ENCODE measurements at places on chromosomes 7 and 10.

- no peak for DNase-seq
Observed at GRCh38 chr10:109967739-109968088, 40.1 kb upstream of the ADD3 start.

- DNase-seq = no peak
Observed at GRCh38 chr7:129776362-129776722, 164.8 kb downstream of the NRF1 start.

GRCh38 chr10:178208-178607 is 43.0 kb downstream of the ZMYND11 start:
- DNase-seq = no peak

- no peak for DNase-seq
Observed at GRCh38 chr10:128686630-128687278, 560.5 kb upstream of the MKI67 start.

- DNase-seq = no peak
Observed at GRCh38 chr7:157096286-157097055, 42.3 kb upstream of the UBE3C start.

- no peak for DNase-seq
Observed at GRCh38 chr7:23892019-23892418, 182.0 kb downstream of the STK31 start.

DNA sequence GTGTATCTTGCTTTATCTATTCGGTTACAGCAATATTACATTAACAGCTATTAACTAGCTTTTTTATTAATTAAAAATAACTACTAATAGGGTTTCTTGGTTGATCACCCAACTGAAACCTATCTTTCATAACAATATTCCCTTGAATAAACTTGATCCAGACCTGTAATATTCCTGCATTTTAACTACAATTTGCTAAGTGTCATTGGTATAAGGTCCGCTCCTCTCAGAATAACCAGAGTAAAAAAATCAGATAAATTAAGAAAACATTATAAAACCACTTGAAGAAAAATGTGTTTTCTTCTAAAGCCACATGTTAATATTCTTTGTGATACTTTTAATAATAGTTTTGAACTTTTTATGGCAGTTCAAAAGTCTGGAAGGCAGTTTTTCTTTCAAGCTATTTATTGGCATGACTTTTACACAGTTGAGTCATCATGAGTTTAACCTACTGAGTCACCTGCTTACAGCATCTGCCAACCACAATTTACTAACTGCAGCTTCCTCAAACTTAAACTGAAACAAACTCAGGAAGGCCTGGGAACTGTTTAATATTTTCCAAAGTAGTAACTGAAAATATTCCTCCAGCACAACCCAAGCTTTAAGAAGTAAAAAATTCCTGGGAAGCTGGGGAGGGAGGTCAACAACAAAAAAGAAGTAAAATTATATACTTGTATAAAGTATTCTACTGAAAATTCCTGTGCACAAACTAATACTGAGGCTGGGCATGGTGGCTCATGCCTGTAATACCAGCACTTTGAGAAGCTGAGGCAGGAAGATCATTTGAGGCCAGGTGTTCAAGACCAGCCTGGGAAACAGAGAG is 103.2 kb downstream of the NRBF2 start:
- no peak for DNase-seq

DNA sequence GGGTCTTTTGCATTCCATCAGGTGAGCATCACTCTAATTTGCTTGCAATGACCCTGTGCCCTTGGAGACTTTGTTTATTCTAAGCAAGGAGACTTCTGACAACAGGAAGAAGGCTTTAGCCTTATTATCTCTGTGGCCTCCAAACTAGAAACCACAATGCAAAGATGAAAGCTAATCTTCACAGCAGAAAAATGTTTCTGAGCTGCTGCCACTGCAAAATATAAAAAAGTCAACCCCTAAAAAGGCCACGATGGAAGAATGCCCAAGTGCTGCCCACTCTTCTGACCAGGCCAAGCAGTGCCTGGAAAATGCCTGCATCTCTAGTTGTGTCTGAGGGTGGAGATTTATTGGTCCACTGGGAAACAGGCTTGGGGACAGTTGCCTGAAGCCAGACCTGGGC is 299.9 kb downstream of the C7orf25 start:
- no peak for DNase-seq

GRCh38 chr10:127462643-127463295 is 86.3 kb upstream of the NPS start:
- DNase-seq = no peak

GRCh38 chr7:104005197-104005596 is 15.7 kb upstream of the RELN start:
- DNase-seq = no peak

DNA sequence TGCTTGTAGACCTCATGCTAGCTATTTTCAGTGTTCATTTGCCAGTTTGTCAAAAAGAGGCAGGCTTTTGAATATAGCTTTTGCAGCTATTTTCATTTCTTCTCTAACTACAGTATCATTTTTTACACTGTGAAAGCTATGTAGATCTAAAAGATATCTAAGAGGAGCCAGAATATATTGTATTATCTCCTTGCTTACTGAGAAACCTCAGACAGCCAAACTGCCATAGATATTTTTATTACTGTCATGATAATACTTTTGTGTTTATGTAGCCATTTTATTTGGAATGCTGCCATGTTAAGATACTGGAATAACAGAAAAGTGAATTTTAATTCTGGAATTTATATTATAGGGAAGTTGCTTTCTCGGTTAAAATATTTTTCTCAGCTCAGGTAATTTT is 37.2 kb downstream of the ANKIB1 start:
- DNase-seq = no peak

DNA sequence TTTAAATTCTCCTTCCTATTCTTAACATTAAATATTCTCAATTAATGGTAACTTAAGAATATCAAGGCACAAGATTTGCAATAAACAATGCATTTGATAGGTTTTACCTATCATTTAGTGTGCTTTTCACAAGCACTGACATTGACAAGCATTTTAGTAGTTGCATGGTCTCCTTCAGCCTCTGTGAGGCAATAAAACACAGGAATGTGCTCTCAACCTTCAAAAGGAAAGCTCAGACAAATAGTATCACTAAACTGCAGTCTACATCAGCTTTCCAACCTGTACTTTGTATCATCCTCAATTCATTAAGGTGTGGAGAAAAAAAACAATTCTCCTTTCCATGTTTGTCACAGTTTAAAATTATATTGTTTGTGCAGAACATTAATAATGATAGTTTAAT is 51.1 kb upstream of the TSPAN13 start:
- no peak for DNase-seq

DNA sequence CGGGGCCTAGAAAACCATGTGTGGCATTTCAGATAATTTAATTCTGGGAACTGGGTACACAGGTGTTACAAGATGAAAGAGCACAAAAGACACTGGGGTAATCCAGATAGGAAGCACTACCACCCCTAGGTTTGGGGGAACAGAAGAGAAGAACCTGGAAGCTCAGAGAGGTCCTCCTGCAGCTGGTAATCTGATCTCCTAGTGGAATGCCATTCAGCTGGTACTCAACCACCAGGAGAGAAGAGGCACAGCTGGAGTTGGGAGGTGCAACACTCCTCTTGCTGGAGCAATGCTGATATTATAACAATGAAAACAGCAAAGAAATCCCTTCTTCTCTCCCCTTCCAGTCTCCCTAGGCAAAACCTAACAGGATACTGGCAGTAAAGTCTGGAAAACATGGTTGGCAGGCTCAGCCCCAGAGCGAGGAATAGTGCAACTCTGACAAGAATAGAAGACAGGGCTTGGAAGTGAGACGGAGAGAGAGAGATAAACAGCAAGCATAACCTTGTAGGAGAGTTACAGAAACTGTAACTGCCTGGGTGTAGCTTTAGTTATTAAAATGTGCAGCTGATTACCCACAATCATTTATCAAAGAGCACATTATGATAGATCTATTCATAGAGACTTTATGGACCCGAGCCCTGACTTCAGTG is 35.0 kb downstream of the NRF1 start:
- DNase-seq = no peak

- no peak for DNase-seq
Observed at GRCh38 chr10:103812432-103812831, 42.9 kb downstream of the SH3PXD2A start.

DNA sequence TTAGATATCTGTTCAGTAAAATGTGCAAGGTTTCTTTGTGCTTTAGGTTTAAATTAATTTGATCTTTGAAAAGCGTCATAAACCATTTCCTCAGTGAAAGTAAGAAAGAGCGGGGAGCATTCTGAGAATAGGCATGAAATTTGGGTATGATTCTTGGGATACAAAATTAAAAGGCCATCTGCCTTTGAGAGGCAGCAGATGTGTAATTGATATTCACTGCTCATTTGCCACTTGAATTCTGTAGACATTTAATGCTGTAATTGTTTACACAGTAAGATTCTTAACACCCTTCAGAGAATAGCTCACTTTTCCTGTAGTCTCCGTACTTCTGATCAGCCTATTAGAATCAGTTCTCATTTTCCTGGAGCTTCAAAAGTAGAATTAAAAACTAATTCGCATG is 18.7 kb downstream of the FRMD4A start:
- peak; percentile 49 for DNase-seq

- no peak for DNase-seq
Observed at GRCh38 chr10:101355072-101355706, 1.2 kb downstream of the BTRC start.

DNA sequence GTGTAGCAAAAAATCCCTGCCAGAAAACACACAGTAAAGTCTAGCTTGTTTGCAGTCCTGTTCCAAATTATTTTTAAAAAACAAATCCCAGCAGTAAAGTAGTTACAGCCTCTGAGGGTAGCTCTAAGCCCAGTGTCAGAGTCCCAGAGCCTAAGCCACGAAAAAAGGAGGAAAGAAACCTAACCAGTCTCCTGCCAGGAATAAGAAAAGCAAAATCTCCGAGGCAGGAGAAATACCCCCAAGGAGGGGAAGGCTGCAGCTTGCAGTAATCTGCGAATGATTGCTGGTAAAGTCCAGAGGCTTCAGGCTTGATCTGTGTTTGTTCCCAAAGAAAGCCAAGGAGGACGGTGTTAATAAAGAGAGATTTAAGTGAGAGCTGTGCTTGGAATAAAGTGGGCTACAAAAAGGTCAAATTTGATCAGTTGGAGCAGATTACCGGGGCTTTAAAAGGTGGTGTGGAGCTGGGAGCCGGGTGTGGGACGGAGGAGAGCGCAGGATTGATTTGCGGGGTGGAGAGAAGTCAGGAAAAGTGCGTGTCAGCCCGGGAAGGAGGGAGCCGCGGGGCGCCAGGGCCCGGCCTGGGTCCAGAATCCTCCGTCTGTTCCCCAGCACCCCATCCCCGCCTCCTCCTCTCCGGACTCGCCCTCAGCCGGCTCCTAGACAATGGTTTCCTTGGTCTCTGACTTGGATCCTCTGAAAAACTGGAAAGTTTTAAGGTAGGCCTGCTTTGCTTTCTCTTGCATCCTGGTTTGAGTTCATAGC is 219.4 kb upstream of the CELF2 start:
- DNase-seq = no peak

DNA sequence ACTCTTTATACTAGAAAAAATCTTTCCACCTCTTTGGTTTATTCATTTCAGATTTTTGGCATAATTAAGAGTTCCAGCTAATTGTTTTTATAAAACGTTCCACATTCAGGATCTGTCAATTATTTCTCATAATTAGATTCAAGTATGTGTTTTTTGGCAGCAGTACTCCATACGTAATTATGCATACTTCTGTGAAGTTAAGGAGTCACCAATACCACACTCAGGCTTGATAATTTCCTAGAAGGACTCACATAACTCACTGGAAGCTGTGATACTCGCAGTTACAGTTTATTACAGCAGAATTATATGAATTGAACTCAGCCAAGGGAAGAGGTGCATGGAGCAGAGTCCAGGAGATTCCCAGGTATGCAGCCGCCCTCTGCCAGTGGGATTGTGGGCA is 290.5 kb upstream of the AKR1E2 start:
- DNase-seq = no peak

DNA sequence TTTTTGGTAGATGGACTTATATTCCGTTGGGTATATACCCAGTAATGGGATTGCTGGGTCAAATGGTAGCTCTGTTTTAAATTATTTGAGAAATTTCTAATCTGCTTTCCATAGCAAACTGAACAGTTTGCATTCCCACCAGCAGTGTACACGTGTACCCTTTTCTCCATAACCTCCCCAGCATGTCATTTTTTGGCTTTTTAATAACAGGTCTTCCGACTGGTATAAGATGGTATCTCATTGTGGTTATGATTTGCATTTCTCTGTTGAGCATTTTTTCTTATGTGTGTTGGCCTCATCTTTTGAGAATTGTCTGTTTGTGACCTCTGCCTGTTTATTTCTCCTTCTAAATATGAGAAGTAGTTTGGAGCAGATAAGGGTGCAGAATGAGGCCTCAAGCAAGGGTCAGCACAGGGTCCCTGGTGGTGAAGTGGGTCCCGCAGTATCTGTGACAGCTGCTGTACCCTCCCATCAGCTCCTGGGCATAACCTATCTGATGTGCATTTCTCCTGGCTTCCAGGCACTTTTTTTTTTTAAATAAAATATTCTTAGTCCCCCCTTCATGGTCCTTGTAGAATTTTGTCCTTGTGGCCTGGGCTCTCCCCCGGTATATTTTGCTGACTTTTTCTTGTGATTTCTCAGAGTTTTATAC is 73.5 kb downstream of the PROSER2 start:
- DNase-seq = no peak

- DNase-seq = no peak
Observed at GRCh38 chr7:132996581-132997242, 85.2 kb downstream of the CHCHD3 start.

GRCh38 chr7:89002981-89003956 is 207.7 kb upstream of the TEX47 start:
- DNase-seq = no peak

- DNase-seq = peak; percentile 88
Observed at GRCh38 chr7:129218514-129219062, 6.2 kb upstream of the AHCYL2 start.

GRCh38 chr7:78043159-78043558 is 244.6 kb downstream of the PHTF2 start:
- DNase-seq = no peak

DNA sequence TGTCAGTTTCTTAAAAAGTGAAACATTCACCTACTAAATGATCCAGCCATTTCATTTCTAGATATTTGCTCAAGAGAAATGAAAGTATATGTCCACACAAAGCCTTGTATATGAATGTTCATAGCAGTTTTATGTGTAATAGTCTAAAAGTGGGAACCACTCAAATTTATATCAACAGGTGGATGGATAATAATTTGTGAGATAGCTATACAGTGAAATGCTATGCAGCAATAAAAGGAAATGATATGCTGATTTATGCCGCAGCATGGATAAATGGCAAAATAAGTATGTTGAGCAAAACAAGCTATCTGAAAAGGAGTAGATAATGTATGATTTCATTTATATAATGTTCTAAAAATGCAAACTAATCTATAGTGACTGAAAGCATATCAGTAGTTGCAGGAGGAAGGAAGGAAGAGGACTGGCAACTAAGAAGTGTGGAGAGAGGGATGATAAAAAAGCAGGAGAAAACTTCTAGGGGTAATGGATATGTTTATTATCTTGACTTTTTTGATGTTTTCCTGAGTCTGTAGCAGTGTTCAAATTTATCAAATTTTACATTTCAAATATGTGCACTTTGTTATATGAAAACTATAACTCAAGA is 80.6 kb downstream of the ABCB5 start:
- no peak for DNase-seq

- no peak for DNase-seq
Observed at GRCh38 chr7:158662610-158663427, 41.8 kb downstream of the NCAPG2 start.

GRCh38 chr10:29646960-29647461 is 12.2 kb upstream of the SVIL start:
- DNase-seq = no peak

GRCh38 chr7:12646139-12646538 is 41.3 kb upstream of the ARL4A start:
- no peak for DNase-seq

GRCh38 chr10:69217119-69217754 is 2.9 kb upstream of the HKDC1 start:
- no peak for DNase-seq

GRCh38 chr10:51877636-51878035 is 178.2 kb upstream of the CSTF2T start:
- no peak for DNase-seq

Data from NCI-H524 (cell line).